ENCODE measurements at places on chromosomes 12 and 14.

DNA sequence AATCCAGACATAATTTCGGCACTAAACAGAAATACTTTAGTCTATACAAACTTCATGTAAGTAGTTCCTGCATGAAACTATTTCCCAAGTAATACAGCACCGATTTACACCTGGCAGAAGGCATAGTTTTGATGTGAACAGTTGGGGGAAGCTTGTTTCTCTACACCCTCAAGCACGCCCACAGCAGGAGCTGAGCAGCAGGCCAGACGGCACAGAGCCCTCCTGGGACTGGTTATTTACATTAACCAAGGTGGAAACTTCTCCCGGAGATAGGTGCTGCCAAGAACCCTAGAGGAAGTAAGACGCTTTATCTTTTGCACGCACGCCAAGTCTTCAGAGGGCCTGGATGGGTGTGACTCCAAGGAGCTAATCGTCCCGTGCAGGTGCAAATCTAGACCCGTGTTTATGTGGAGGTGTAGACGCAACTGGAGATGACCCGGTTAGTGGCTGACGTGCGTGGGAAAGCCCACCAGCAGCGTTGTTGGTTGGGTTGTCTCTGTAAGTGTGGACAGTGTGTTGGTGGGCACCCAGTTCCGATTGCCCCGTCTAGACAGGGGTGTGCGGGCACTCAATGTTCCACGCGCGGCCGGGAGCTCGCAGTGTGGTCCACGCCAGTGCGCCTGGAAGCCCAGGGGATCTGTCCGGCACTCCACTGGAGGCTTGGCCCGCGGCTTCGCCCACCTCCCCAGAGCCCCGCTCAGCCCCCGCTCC, 767 bp upstream of the TCP11L2 start:
- peak; percentile 43 for DNase-seq

GRCh38 chr12:122336015-122336946, 70.0 kb upstream of the VPS33A start:
- peak; percentile 61 for DNase-seq

GRCh38 chr12:10159280-10159679, 12.7 kb downstream of the OLR1 start:
- no peak for DNase-seq

DNA sequence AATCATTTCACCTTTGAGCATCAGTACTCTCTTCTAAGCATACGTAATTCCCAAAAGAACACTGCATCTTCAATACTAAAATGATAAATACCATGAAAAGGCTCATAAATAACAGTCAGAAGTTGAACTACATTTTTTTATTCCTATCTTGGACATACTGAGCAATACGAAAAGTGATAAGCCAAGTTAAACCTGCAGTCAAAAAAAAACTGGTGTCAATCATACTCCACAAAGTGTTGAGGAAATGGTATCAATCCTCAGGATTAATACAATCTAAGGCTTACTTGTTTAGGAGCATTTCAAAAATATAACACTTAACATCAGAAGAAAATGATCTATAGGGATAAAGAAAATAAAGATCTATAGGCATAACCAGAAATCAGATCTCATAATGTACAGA, 5.5 kb downstream of the BTG1 start:
- no peak for DNase-seq

GRCh38 chr14:57408634-57409033, 18.2 kb downstream of the NAA30 start:
- no peak for DNase-seq

DNA sequence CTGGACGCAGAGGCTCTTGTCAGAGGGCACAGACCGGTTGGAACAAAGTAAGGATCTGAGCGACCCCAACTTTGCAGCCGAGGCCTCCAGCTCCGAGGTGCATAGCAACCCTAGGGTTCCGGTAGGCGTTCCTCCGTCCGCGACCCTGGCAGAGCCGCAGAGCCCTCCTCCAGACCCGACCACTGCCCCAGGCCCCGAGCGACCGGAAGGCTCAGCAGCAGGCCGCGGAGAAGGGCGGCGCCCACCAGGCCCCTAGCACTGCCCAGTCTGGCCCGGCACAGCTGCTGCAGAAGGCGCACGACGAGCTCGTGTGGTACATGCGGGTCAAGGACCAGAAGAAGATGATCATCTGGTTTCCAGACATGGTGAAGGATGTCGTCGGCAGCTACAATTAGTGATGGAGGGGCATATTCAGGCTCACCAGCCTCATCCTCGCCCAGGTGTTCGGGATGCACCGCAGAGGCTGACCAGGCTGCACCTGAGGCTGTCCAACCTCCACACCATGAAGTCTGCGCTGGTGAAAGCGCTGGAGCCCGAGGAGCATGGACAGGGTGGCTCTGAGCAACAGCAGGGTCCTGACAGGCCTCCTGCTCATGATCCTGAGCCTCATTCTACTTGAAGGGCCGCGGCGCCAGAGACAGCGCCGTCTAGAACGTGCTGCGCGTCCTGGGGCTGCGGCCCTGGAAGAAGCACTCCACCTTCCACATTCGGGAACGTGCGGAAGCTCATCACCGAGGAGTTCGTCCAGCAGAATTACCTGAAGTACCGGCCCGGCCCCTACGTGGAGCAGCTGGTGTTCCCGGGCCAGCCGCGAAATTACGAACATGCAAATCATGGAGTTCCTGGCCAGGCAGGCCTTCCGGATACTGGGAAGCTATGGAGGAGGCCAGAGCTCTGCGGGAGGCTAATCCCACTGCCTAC, 24.5 kb downstream of the CAPS2 start:
- DNase-seq = no peak

GRCh38 chr14:71237556-71237955, 330.3 kb downstream of the PCNX1 start:
- DNase-seq = no peak

GRCh38 chr12:20549108-20549719, 145.9 kb upstream of the SLCO1C1 start:
- peak; percentile 86 for DNase-seq

DNA sequence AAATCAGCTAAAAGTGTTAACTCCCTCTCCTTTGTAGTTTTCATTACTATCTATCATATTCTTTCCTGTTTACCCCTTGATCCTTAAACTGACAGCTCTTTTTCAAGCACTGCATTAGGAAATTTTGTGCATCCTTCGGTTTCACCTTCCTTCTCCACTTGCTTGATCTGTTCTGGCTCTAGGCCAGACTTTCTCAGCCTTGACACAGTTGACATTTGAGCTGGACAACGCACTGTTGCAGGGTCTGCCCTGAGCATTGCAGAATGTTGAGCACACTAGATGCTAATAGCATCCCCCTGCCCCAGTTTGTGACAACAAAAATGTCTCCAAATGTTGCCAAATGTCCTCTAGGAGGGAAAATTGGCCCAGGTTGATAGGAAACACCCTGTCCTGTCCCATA, 75.4 kb upstream of the KCNJ8 start:
- no peak for DNase-seq

DNA sequence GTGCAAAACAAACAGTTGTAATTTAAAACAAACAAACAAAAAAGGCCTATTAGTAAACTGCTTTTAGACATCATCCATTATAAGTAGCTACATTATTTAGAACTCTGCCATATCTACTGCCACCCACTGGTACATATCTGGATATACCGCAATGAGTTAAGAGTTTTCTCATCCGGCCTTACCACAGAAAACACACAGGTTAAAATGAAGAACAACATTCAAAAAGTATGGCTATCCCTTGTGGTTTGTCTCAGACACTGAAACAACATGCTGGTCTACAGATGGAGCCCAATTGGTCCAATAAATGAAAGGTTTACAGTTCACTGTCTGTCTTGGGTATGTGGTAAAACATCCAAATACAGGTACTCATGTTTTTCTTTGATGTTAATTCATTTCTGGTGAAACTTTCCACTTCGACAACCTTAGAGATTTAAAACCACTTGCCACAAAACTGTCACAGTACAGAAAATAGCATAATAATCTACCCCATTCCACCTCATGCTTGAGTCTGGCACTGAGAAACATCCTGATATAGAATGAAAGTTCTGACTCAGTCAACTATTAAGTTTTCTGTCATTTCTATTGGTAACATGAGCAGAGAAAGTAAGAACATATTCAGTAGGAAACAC, 354.3 kb downstream of the CEP128 start:
- DNase-seq = peak; percentile 69

- DNase-seq = peak; percentile 26
These were observed 693.0 kb downstream of the NRXN3 start for GRCh38 chr14:78863143-78863542.

DNA sequence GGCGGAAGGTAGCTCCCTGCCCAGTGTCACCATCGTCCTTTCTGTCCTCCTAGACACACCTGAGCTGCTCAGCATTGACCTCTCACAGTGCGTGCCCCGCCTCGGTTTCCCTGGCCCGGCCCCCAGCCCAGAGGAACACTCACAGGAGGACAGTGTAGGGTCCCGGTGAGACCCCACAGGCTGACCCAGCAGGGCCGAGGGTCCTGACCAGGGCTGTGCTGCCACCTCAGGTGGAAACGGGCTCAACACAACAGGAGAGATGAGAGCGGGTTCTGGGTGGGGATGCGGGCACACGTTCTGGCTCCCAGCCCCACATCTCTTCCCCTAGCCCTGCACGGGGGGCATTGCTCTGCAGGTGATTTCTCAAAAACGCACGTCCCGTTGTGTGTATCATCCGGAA, 98.1 kb downstream of the PIWIL1 start:
- no peak for DNase-seq

- peak; percentile 68 for DNase-seq
These were observed 9.0 kb upstream of the NUMB start for GRCh38 chr14:73467377-73467776.

- DNase-seq = peak; percentile 60
These were observed 1.0 kb downstream of the DGKA start for GRCh38 chr12:55931780-55932550.

- DNase-seq = no peak
These were observed 2.1 kb downstream of the LALBA start for GRCh38 chr12:48567731-48568130.

DNA sequence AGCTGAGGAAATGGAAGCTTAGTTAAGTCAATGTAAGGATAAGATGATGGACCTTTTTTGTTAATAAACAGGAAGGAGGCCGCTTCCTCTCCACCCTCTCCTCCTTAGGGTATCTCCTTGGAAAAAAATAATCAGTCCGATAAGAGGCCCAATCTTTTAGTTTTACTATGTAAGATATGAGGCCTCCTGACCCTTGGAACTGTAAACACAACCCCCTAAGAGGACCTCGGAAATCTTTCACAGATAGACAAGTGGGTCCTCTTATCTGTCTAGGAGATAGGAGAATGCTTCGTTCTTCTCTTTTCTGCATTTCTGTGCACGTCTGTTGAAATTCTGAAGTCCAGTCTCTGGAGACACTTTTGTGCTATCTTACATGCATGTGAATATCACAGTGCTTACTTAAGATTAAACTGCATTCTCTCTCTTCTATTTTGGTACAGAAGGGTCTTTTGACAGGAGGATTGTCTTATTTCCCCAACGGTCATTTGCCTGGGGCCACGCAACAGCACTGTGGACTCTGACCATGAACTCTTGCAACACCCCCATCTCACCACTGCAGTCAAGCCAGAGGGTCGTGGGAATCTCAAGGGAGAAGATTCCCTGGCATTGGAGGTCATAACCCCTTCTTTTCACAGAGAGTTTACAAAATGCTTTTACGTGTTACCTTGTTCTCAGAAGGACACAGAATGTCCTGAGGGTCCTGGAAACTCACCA, 313.0 kb upstream of the RTL1 start:
- DNase-seq = no peak

Measured in cardiac fibroblast (primary cell).